Mucosa of gallbladder (tissue), 1 donor: ENCODE measurements at places on chromosomes 6 and 20. TPM values are rescaled to one million over a fixed set of nuclear protein-coding genes. Genes with fewer than 3 reads are reported as not detected.

- DNase-seq: no peak
Measured at GRCh38 chr6:87684895-87685654, 17.0 kb downstream of the AKIRIN2 start.

DNA sequence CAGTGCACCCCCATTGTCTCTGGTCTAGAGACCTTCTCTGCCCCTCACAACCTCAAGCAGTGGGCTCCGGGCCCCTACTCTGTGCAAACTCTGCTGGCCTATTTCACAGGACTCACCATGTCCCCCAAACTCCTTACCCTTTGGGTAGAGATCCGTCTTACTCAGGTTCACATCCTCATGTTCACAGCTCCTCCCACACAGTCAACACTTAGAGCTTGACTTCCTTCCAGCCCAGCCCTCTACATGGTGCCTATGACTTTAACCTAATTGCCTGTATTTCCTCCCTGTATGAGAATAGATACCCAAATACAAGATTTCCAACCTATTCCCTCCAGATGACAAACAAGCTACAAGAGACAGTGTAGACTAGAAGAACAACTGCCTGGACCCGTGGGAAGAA lies 528.6 kb upstream of the JARID2 start:
- DNase-seq: no peak

- DNase-seq: peak; percentile 71
Measured at GRCh38 chr20:62136283-62137091, 6.7 kb downstream of the PSMA7 start.

- no peak for DNase-seq
Measured at GRCh38 chr6:121816906-121817540, 381.6 kb downstream of the GJA1 start.

SULF2 gene
- total RNA-seq: 74.8 TPM
